ENCODE measurements at places on chromosomes 2 and 18.

GRCh38 chr2:238915596-238915995 is 67.7 kb downstream of the TWIST2 start:
- no peak for DNase-seq

- no peak for DNase-seq
Observed at GRCh38 chr2:132477962-132478361, 61.4 kb downstream of the GPR39 start.

DNA sequence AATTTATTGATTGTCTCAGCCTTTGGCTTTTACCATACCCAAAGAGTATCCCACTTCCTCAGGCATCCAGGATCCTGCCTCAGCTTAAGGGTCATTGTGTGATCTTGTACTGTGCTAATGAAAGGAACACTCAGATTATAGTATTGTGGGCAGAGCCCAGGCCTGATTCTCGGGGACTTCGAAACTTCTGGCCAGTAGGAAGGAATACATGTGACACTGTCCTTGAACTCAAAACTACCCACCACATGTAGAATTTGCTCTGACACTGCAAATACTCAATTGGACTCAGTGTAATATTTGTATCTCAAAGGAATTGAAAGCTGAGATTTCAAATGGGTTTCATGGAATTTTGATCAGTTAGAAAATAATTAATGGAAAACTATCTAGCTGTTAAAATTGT is 15.9 kb downstream of the DIS3L2 start:
- no peak for DNase-seq

DNA sequence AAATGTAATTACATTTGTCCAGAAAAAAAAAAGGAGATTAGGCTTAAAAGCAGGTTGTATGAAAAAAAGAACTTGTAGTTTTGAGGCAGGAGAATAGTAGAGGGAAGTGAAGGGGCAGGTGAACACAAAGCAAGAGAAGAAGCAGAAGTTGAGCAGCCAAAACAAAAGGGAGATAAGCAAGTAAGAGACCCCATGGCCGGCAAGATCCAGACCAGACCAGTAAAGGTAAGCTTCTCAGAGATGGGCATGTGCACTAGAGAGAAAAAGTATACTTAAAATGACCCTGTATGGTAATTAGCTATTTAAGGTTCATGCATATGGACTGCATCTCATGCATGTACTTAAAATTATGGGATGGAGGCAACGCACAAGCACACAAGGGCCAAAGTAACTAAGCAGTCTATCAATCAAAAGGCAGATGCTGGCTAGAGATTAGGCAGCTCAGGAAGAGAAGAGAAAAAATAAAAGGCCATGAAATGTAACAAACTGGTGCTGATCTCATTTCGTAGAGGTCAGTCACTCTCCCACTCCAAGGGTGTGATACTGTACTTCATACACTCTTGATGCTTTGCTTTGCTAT is 9.7 kb downstream of the SIGLEC15 start:
- no peak for DNase-seq

GRCh38 chr18:79631096-79631507 is 48.5 kb upstream of the CTDP1 start:
- DNase-seq: no peak

DNA sequence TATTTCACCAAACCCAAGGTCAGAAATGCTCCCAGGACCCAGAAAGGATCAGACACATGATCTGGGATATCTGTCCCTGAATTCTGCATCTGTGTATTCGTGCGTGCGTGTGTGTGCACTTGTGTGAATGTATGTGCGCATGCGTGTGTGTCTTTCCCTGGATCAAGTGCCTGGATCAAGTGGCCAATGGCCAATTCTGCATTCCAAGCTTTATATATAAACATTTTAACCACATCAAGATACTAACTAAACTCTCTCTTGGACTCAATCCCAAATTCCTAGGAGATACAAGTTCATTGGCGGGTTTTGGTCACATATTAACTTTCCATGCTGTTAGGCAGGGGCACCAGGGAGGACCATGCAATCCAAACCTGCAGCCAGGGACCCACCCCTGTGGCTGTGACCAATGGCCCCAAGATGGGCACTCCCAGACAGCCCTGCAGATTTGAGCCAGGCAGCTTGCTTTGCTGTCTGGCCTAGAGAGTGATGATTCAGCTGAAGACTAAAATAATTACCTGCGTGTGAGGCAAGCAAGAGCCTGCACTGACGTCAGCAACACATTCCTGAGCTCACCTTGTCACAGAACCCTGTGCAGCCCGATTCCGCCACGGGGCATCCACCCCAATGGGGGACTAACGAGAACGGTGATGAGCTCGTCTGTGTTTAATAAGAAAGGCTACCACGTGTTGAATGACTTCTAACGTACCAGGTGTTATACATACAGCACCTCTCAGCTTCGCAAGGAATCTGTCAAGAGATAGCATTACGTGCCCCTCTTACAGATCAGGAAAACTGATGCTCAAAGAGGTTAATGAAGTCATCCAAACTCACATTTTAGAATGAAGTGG is 45.3 kb upstream of the ROCK2 start:
- DNase-seq: peak; percentile 80

DNA sequence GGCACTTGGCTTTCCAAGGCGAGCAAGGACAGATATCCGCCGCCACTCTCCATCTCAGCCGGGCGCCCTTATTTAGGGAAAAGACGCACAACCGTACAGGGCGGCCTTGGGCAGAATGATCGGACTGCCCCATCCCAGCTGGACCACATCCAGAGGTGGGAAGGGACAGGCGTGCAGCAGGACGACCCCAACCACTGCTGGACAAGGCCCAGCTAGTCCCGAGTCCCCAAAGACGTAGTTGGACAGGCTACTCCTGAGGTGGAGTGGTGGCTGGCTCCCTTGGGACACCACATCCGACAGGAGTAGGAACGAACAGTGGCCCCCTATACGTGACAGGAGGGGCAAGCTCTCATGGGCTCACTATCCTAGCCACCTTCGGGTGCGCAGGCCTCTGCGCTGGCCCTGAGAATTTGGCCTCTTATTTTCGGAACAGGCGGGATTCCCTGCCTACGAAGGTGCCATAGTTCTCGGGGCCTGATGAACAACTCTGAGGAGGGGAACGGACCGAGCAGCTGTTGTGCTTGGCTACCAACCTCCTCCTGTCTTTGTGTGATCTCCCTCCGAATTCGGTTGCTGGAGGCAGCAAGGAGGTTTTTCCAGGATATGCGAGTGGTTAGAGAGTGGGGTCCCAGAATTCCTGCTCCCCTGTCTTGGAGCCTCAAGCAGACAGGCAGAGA is 2.3 kb downstream of the FEV start:
- no peak for DNase-seq

GRCh38 chr2:118320196-118320595 is 231.9 kb downstream of the INSIG2 start:
- DNase-seq: no peak

GRCh38 chr18:5979971-5980457 is 84.7 kb upstream of the TMEM200C start:
- no peak for DNase-seq

- no peak for DNase-seq
Observed at GRCh38 chr2:192775459-192776262, 580.9 kb upstream of the TMEFF2 start.

DNA sequence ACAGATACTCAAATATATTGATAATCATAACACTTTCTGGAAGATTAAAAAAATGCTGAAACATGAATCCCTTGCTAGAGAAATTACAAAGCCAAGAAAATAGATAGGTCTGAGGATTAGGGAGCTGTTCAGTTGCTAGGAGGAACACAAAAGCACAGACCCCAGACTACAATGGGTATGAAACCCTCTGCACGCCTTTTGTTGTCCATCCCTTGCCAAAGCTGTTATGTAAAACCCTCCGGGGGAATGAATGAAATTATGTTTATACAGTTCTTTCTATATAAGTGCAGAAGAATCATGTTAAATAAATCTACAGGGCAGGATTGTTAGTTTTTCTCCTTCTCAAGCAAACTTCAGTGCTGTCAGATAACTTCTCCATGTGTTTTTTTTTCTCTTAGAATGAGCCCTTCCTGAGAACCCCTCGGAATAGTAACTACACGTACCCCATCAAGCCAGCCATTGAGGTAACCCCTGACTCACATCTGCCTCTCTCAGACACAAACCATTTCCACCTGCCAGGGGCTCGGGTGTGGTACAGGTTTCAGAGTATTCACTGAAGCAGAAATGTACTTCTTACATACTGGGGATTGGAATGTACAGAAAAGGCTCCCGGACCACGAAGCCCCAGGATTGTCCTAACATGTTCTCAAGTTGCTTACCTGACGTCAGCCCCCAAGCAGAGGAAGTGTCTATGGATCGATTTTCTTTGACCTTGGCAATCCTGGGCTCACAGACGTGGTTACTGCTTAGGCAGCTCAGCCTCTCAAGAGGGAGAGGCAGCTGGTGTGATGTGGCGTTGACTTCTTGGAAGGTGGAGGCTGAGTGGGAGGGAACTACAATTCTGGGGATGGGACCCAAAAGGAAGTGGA is 118.0 kb downstream of the PLB1 start:
- DNase-seq: no peak

DNA sequence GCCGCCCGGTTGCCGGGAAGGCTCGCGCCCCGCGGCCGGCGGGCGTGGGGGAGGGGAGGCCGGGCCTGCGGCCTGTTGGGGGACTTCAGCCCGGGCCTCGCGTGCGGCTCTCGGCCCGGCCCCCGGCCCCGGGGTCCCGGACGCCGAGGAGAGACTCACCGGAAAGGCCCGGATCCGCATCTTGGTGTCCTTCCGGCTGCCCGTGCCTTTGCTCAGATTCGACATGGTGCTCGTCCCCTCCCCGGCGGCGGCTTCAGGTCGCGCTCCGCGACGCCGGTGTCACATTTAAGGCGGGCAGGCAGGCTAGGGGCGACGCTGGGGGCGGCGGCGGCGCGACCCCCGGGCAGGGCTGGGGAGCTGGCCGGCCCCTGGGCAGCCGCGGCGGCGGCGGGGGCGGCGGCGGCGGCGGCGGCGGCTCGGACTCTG is 365 bp downstream of the CUL3 start:
- peak; percentile 54 for DNase-seq

DNA sequence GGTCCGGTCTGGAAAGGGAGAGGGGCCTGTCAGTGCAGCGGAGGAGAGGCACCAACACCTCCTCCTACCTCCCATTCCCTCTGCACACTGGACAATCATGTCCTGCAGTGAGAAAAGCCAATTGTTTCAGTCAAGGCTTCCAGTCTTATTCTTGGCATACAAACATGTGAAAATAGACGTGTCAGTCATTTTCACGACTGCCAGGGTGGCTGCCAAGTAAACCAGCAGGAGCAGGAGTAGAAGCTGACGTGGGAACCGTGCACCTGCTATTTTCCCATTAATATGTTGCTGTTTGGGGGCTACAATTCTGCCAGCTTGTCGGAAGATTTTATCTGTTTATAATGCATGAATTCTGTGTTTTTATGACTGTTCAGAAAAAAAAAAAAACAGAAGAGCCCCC is 202.3 kb downstream of the SPP2 start:
- no peak for DNase-seq

DNA sequence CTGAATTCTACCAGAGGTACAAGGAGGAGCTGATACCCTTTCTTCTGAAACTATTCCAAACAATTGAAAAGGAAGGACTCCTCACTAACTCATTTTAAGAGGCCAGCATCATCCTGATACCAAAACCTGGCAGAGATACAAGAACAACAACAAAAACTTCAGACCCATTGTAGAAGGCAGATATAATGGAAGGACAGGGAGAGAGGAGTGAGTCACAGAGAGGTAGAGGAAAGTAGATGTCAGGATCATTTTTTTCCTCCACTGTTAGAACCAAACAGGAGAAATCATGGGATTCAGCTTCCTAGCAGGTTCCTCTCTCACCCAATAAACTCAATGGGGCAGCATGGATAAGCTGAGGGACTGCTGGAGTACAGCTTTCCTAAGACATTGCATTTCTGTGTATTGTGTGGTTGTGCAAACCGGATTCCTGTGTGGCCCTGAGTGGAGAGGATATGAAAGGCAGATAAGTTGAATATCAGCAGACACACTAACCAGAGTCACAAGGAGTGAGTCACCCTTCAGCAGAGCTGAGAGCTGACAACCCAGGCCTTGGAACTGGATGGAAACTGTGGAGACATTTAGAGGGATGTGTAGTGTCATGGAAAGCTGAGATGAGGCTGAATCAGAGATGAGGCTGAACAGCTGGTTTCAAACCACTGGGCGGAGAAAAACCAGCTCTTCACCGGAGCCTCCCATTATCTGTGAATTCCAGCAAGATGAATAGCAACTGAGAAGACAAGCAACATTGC is 60.9 kb upstream of the MMADHC start:
- DNase-seq: peak; percentile 20

DNA sequence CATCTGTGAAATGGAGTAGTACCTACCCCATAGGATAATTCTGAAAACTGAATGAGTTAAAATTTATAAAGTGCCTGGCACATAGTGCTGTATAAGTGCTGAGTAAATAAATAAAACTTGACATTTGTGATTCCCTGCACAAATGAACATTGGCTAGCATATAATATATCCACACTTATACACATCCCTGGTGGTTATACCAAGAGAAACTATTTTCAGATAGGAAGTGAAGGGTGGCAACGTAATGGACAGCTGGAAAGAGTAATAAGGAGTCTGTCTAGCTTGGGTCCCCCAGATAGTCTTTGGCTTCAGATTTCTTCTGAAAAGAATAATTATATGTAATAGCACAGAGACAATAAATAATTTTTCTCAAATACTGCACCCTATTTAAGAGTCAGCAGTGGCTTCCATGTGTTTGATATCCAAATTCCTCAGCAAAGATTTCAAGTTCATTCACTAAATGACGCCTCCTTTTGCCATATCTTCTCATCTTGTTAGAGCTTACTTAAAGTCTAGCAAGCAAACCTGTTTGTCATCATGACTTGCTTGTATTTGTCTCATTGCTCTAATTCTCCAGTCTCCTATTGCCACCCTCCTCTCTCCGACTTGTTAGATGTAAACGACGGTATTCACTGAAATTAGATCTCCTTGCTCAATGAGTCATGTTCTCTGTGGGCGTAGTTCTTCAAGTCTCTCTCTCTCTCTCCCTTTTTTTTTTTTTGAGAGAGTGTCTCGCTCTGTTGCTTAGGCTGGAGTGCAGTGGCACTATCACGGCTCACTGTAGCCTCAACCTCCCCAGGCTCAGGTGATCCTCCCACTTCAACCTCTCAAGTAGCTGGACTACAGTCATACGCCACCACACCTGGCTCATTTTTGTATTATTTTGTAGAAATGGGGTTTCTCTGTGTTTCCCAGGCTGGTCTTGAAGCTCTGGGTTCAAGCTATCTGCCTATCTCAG is 8.7 kb upstream of the ADGRF3 start:
- no peak for DNase-seq

- DNase-seq: no peak
Observed at GRCh38 chr2:101048756-101049155, 46.7 kb downstream of the RPL31 start.

- DNase-seq: no peak
Observed at GRCh38 chr2:19086231-19086651, 272.2 kb downstream of the OSR1 start.

- no peak for DNase-seq
Observed at GRCh38 chr2:127041259-127041970, 65.5 kb downstream of the BIN1 start.

DNA sequence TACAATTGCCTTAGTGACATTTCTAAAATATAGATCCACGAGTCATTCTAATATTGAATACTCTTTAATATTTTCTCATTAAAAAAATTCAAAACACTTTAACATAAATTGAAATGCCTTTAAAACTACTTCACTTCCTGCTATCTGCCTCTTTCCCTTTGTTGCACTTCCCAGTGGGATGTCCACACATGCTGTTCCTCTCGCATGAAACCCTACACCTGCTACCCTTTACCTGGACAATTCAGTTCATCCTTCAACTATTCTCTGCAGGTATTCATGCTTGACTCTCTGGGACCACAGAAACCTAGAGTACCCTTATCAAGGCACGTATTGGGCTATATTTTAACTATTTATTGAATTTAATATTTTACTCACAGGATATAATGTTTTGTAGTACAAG is 373.3 kb upstream of the GALNT5 start:
- no peak for DNase-seq

GRCh38 chr2:119703526-119703925 is 24.5 kb downstream of the TMEM177 start:
- DNase-seq: no peak

Measured in colonic mucosa (tissue), 4 donors.